ENCODE measurements at places on chromosomes 3 and 15. TPM values are rescaled to one million over a fixed set of nuclear protein-coding genes. Genes with fewer than 3 reads are reported as not detected.

The LRRN1 gene
- total RNA-seq, result 2.5 TPM

The STRIT1 gene
- not detected for total RNA-seq

The CTDSPL gene
- total RNA-seq, result not detected

The P2RY14 gene
- 7.0 TPM for total RNA-seq

The CYP1A1 gene
- not detected for total RNA-seq

The SERPINI2 gene
- total RNA-seq, result not detected

The FGF12 gene
- total RNA-seq, result not detected

The STRA6 gene
- not detected for total RNA-seq

The FRMD5 gene
- total RNA-seq, result not detected

The MASP1 gene
- total RNA-seq, result not detected

The CLSTN2 gene
- not detected for total RNA-seq

The AGBL1 gene
- not detected for total RNA-seq

The MBD4 gene
- 144 TPM for total RNA-seq

The PLIN1 gene
- 0.53 TPM for total RNA-seq

The GP5 gene
- total RNA-seq, result 0.22 TPM

The LRRC31 gene
- not detected for total RNA-seq

The PIGX gene
- total RNA-seq, result 18.9 TPM

The GPR87 gene
- total RNA-seq, result not detected

The SLC27A2 gene
- total RNA-seq, result 0.49 TPM

The ARGFX gene
- not detected for total RNA-seq

The ZCWPW2 gene
- not detected for total RNA-seq

The ARPP21 gene
- total RNA-seq, result not detected

The WNT7A gene
- not detected for total RNA-seq

The SMCO1 gene
- not detected for total RNA-seq

The DPPA4 gene
- total RNA-seq, result 3.3 TPM

The CSPG5 gene
- total RNA-seq, result 0.68 TPM

The ALPK3 gene
- 0.24 TPM for total RNA-seq

The TPRG1 gene
- total RNA-seq, result 0.41 TPM
